ENCODE measurements at places on chromosomes 3 and 15.

DNA sequence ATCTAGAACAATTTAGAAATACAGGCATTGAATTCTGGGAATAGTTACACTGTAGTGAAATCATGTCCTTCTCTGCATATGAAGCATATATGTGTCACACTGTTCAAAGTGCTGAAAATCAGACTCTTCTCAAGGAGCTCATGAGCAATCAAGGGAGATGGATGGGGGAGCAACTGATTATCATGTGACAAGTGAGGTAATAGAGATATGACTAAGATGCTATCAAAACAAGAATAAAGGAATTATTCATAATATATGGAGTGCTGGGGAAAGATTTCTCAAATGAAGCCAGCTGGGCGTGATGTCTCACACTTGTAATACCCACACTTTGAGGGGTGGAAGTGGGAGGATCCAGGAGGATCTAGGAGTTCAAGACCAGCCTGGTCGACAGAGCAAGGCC is 74.9 kb upstream of the CHRNB4 start:
- DNase-seq = no peak

DNA sequence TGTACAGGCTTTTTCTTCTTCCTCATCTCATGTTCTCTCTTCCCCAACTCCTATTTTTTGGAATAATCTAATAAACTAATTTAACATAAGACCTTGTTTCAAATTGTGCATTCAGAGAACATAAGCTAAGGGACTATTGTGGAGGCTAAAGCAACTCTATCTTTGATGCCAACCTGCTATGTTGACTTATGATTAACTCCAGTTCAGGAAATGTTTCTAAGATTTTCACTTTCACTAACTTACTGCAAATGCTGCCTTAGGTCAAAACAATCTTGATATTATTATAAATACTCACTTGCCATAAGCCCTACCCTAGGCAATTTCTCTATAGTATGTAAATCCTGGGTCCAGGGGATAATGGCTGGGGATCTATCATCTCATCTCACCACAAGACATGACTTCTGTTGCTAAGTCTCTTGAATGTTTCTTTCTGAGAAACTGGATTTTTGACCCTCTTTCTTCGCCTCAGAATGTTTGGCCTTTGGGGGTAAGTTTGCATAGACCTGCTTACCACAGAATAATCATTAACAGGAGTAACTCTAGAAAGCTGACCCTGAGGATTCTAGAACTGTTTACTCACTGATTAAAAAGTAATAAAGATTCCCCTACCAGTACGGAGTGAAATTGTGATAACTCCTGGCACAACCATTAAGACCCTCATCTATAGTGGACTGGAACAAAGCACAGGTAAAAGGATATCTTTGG is 768.1 kb downstream of the GBE1 start:
- DNase-seq = no peak

- DNase-seq = no peak
Observed at GRCh38 chr3:170644711-170645110, 58.8 kb upstream of the SLC7A14 start.

- peak; percentile 92 for DNase-seq
Observed at GRCh38 chr3:138935863-138936740, 10.8 kb downstream of the FOXL2 start.

DNA sequence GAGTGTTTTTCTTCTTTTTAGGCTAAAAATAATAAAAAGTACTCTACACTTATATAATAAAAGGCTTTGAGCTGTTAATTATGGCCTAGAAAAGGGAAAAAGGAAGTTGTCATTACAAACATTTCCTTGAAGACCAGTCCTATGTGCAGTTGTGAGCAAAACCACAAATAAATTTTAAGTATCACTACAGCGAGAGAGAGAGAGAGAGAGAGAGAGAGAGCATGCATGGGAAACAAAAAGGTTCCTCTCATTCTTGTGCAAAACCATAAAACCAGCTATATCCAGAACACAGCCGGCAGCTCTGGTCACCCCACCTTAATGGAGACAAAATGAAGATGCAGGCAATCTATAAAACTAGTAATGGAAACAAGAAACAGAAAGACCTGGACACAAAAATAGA is 33.6 kb downstream of the HEG1 start:
- no peak for DNase-seq

DNA sequence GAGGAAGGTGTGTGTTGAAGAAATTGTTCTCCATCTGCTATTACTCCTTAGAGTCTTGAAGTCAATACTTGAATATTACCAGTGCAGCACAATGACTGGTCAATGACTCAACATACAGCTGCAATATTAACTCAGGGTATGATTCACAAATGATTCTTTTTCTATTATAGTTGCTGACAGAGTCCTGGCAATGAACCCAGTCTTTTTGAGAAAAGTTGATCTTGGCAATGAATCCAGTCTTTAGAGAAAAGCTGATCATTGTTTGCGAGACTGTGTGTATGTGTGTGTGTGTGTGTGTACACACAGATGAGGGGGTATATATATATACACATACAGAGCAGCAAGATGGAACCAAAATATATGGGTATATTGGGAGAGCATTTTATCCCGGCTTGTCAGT is 315.1 kb downstream of the ZNF385D start:
- no peak for DNase-seq

DNA sequence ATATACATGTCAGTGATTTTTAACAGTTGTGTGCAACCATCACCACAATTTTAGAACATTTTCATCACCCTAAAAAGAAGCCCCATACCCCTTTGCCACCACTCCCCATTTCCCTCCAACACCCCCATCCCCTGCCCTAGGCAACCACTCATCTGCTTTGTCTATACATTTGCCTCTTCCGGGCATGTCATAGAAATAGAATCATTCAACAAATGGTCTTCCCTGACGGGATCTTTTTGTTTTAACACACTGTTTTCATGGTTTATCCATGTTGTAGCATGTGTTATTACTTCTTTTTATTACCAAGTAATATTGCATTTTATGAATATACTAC is 4.0 kb downstream of the VILL start:
- DNase-seq = no peak

DNA sequence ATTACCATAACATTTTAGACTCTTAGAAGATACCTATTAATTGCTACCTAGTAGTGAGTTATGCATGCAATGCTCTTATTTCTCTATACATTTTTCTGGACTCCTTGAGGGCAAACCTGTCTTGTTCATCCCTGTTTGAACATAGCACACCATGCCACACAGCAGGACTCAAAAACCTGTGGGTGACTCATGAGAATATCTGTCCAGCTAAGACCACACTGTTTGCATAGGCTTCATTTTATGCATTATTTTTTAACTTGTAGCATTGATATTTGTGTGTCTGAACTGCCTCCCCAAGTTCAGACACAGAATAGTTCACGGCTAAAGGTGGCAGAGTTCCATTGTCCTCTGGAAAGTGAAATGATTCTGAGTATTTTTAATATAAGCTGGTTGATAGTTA is 1.8 kb downstream of the LMCD1 start:
- DNase-seq = no peak

DNA sequence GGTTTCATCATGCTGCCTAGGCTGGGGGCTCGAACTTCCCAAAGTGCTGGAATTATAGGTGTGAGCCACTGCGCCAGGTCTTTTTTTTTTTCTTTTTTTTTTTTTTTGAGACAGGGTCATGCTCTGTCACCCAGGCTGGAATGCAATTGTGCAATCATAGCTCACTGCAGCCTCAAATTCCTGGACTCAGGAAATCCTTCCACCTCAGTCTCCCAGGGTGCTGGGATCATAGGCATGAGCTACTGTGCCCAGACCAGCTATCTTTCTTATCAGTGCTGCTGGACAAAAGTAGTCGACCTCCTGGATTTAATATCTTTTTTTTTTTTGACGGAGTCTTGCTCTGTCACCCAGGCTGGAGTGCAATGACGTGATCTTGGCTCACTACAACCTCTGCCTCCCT is 60.8 kb downstream of the TFDP2 start:
- no peak for DNase-seq

DNA sequence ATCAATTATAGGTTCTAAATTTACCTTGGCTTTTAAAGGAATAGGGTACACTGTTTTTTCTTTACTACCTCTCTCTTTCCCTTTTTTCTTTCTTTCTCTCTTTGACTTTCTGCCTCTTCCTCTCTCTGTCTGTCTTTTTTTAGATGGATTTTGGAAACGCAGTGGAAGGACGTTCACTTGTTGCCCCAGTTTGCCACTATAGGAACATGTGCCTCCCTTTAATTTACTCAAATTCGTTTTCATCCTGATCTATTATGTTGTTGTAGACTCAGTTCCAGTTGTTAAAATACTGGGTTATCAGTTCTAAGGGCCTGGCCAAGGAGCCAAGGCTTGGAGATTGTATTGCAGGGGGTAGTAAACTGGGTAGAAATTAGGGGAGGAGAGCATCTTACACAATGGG is 1.1 kb upstream of the SPINK8 start:
- DNase-seq = no peak

DNA sequence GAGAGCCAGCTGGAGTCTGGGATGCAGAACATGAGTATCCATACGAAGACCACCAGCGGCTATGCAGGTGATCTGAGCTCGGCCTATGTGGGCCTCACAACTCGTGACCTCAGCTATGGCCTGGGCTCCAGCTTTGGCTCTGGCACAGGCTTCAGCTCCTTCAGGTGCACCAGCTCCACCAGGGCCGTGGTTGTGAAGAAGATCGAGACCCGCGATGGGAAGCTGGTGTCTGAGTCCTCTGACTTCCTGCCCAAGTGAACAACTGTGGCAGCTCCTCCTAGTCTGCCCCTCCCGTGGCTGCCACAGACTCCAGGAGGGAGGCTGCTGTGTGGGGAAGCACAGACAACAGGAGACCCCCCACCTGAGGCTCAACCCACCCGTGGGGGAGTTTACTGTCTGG is 3.6 kb upstream of the KPNA4 start:
- no peak for DNase-seq

GRCh38 chr3:31170932-31171670 is 276.6 kb upstream of the GADL1 start:
- no peak for DNase-seq

GRCh38 chr15:82129761-82130160 is 83.9 kb upstream of the MEX3B start:
- DNase-seq = no peak

- DNase-seq = no peak
Observed at GRCh38 chr15:58398071-58398470, 33.7 kb upstream of the LIPC start.

- no peak for DNase-seq
Observed at GRCh38 chr3:159657176-159657575, 331.5 kb upstream of the IL12A start.

- no peak for DNase-seq
Observed at GRCh38 chr3:154782151-154782550, 298.0 kb upstream of the MME start.

GRCh38 chr15:31214158-31214863 is 112.3 kb upstream of the KLF13 start:
- DNase-seq = no peak

- no peak for DNase-seq
Observed at GRCh38 chr3:41580274-41580959, 381.1 kb downstream of the CTNNB1 start.

DNA sequence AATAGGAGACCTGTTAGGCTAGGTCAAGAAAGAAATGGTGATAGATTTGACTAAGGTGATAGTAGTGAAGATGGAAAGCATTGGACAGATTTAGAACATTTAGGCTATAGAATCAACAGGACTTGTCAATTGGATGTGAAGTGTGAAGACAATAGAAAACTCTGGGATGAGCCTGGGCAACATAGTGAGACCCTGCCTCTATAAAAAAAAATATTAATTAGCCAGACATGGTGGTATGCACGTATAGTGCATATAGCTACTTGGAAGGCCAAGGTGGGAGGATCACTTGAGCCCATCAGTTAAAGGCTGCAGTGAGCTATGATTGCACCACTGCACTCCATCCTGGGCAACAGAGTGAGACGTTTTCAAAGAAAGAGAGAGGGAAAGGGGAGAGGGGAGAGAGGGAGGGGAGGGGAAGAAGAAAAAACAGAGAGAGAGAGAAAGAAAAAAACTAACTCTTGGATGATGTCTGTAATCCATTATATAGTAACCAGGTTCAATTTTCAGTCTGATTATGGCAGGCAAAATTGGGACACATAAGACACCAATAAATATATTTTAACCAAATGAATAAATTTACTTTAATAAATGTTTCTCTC is 9.6 kb downstream of the SENP8 start:
- no peak for DNase-seq

- peak; percentile 74 for DNase-seq
Observed at GRCh38 chr15:69812861-69813261, 284.9 kb downstream of the TLE3 start.

DNA sequence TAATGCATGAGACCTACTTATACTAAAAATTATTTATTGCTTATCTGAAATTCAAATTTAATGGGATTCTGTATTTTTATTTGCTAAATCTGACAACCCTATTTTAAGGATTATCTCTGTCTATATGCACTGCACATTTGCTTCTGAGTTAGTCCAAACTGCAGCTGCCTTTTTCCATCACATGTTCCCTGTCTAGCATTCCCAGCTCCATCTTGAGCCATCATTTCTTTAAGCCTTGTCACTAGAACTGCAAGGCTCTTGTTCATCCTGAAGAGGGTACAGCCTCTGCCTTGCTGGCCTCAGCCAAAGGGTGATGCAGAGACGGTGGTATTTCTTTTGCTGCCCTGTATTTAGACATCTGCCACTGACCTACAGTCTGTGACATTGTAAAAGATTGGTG is 125.8 kb upstream of the STT3B start:
- DNase-seq = no peak

- DNase-seq = no peak
Observed at GRCh38 chr3:119937229-119937628, 155.3 kb downstream of the NR1I2 start.

DNA sequence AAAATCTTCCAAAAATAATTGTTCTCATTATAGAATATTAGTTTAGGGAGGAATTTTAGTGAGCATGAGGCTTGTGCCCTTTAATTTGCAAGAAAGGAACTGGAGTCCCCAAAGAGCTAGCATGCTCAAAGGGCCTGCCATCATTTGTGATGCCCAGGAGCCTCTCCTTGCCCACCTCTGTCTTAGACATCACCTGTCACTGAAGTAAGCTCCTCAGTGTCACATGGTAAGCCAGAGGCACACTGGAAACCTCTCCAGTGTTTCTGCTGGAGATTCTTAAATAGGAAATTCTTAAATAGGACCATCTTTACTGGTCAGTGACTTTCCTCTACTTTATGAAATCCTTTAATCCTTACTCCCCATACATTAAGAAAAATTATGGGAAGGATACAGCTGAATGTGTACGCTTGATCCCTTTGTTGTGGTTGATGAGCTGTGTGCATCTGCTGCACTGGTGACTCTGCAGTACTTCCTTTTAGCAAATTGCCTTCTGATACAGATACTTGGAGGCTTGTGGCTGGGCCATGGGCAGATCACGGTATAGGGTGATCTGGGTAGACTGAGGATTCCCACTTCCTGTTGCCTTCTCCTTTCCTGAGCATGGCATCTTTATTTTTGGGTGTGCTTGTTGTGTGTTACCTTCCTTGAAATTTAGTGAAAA is 197.4 kb downstream of the KLHL25 start:
- DNase-seq = no peak

DNA sequence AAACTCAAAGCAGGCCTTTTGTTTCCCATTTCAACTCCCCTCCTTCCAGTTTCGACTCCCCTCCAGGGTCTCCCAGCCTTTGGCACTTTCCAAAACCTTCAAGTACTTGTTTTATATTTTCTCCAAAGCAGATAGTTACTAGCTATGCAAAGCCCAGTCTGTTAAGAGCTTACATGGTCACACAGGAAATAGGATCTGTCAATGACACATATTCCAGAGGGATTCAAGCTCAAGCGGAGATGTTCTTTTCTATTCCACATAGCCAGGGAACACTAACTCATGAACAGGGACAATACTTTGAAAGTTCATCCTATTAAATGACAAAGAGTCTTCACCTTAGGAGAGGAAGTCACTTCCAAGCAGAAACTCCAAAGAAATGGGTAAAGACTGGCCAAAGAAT is 18.6 kb downstream of the SUCLG2 start:
- no peak for DNase-seq

GRCh38 chr15:64636556-64636955 is 138.8 kb downstream of the RBPMS2 start:
- DNase-seq = no peak

All from ecto neural progenitor cell (in vitro differentiated cells).